Forelimb muscle (tissue), 1 donor: ENCODE measurements at places on chromosomes 12 and 14. TPM values are rescaled to one million over a fixed set of nuclear protein-coding genes. Genes with fewer than 3 reads are reported as not detected.

DNA sequence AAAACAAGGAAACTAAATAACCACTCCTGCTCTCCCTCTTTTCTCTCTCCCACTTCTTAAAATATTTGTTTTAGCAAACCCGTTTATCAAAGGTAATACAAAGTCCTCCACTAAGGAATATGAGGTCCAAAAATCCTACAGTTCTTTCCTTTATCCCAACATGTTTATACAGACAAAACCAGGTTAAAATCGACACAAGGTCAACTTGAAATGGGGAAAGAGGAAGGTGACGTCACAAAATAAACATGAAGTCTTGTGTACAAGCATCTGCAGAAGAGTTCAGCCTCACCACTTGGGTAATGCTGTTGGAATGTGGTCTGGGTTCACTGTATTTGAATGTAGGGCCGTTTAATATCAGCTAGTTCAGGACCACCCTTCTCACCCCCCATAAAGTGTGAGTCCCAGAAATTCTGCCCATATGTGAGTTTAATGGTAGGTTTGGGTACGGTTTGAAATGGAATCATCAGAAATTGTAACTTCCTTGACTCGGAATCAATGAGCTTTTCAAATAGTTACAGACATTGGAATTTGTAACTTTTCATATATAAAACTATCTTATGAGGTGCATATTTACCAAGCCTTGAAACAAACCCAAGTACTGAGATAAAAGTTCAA is 120.0 kb upstream of the SLC38A2 start:
- DNase-seq: no peak

DNA sequence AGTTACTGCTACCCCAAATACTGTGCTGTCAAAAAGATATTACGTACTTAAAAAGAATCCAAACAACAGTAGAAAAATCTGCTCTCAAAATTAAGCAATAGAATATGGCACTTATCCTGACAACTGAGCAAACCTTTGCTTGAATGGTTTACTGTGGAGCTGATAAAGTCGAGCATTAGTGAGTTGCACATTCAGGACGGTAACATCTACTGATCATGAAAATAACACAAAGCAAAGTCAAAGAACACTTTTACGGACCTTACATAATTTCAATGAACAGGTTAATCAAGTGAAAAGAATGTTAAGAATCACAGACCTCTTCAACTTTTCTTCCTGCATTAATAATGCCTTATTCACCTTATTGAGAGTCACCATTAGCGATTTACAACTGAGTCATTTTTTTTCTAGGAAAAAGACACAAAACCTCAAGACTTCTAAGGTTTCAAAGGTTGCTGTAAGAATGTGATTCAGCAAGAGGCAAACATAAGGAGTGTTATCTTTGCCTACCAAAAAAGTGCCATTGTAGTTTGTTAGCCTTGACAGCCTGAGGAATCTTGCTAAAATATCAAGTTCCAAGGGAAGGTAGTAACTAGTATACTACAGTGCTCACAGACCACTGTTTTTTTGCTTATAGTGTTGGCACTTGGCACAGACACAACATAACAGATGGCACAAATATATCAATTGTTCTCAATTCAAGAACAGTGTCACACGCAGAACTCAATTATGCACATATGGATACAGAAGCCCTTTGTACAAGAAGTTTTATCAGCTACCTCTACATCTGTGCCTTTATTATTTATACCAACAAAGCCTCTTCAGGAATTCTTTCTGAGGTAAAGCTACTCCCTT is 334.2 kb upstream of the RPL10L start:
- no peak for DNase-seq

GRCh38 chr12:13227191-13227590 is 30.7 kb downstream of the EMP1 start:
- DNase-seq: no peak

LMNTD1 gene
- 0.16 TPM for polyA plus RNA-seq

OR4N5 gene
- polyA plus RNA-seq: not detected

BAZ2A gene
- 41.3 TPM for polyA plus RNA-seq
